ENCODE measurements at places on chromosomes 12 and 14.

DNA sequence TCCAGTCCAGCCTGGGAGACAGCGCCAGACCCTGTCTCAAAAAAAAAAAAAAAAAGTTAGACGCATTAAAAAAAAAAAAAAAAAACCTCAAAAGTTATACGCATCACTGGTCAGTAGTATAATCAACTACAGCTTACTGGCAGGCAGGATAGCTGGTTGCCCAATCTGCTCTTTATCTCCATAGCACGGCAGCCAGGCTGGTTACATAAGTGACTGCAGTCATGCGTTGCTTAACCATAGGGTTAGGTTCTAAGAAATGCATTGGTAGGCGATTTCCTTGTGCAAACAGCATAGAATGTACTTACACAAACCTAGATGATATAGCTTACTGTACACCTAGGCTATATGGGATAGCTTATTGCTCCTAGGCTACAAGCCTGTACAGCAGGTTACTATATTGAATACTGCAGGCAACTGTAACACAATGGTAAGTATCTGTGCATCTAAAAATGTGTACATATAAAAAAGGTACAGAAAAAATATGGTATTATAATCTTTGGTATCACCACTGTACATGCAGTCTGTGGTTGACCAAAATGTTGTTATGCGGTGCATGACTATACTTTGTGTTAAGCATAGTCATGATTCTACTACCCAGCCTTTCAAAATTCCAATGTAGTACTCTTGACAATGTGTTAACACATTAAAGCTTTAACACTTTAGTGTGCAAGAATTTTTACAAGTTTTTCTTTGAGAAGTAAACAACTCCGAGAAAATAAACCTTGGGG lies 8.1 kb downstream of the L2HGDH start:
- no peak for DNase-seq

DNA sequence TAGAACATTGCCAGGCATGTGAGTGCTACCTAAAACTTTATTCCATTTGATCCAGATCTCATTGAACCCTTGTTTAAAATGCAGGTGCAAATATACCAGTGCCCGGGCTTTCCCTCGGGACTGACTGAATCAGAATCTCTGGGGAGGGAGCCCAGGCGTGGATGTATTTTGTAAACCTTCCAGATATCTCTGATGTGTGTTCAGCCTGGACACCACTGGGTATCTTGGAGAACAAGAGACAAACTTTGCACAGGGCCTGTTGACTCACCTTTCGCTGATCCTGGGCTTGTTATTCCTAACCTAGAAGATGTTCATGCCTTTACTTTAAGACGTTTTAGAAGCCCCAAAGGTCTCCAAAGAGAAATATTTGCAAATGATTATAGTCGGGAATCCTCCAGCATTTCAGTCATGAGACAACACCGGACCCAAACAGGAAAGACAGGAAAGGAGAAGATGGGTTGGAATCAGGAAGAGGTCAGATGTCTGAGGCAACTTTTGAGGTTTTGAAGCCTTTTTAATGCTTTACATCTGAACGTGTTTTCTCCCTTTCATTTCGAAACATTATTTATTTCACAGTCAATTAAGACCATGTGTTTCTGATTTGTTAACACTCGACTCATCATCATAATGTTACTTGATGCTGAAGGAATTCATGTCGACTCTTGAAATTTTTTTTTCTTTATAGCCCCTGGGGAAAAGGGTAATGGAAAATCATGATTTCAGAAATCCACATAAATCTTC lies 118.6 kb downstream of the PLXNC1 start:
- no peak for DNase-seq

GRCh38 chr12:42556917-42557316 lies 32.6 kb downstream of the PRICKLE1 start:
- DNase-seq: no peak

GRCh38 chr12:120183211-120183631 lies 11.3 kb downstream of the GCN1 start:
- DNase-seq: no peak

DNA sequence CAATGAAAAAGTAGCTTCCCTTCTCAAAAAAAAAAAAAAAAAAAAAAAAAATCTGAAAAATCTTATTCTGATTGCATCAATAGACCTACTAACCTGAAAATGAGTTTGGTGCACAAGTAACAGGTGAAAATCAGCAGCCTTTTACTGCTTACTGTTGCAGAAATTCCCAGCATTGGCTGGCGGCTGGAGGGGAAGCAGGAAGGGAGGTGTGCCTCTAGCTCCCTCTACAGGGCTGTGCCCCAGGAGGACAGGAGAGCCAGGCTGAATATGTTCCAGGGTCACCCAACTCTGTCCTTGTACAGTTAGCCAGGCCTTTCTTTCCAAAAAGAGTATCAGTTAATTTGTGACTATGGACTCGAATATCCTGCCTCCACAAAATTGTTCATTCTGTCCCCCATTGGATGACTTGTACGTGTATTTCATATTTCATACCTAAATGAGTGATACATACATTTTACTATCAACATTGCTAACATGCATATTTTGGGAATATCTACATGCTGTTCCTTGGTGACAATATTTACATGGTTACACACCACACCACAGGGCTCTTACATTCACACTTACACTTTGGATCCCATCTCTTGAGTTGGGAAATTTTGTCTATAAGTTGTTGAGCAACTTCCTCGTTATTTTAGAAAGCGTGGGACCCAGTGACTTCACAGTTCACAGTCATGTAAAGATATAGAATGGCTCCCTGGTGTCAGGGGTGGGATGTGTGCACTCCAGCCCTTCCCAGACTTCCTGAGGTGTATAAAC lies 124.8 kb downstream of the SAMD4A start:
- peak; percentile 81 for DNase-seq

DNA sequence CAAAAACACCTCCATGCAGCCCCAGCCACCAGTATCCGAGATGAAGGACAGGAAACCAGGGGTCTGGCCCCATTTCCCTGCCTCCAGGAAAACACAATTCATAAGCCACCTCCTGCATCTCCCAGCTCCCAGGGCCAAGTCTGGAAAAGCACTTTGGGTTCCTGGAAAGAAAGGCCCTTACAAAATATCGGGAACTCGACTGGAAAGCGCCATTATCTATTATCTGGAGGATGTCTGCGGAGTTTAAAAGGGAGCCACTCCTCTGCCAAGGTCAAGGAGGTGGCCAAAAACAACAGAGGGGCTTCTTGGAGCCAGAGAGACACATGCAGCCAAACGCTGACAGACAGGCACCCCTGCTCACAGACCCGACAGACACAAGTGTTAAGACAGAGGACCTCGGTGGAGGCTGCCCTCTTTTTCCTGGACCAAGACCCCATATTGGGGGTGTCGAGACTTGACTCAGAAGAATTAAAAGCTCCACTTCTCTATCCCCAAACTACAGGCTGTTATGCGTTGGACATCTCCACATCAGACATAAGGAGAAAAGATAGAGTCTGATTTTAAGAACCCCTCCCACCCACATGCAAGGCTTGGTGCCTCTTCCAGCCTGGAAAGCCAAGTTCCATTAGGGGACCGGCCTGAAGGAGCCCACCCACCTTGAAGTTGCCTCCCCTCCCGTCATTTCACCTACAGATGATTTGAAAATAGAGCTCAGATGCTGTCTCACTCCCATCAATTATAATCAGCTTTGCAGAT lies 9.6 kb downstream of the ACTN1 start:
- no peak for DNase-seq

- DNase-seq: no peak
Measured at GRCh38 chr12:106018286-106018685, 120.5 kb downstream of the NUAK1 start.

- DNase-seq: peak; percentile 84
Measured at GRCh38 chr14:24307575-24308341, at the start of gene CIDEB. Gene CIDEB, minus strand, starts transcription at chr14:24307977. Its CDS starts 119 bp downstream, at chr14:24307858.

DNA sequence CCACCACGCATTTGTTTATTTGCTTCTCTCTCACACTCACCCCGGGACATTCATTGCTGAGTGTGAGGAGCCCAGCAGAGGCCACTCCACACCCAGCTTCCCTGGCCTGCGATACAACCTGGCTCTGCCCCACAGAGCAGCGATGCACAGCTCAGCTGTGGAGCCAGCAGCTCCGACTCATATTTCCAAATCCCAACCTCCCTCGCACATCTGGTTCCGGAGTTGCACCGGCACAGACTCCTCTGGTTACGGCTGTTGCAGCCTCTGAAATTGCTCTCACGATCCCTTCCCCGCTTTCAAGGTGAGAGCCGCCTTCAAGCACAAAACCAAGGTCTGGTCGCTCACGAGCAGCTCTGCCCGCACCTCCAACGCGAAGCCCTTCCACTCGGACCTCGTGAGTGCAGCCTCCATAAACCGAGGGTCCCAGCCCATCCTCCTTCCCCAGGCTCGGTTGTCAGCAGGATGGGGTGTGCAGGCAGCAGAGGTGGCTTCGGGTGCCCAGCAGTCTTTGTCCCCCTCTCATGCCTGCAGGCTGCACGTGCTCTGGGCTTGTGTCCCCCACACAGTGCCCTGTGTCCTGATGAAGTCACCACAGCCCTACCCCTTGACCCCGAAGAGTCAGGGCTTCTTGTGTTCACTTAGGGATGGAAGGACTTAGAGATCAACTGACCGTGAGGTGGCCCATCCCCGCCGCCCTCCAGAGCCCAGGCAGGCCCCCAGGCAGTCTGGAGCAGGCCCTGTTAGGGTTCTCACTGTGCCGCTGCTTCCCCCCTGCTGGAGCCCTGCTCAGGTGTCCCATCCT lies 184.3 kb downstream of the ADGRD1 start:
- no peak for DNase-seq

DNA sequence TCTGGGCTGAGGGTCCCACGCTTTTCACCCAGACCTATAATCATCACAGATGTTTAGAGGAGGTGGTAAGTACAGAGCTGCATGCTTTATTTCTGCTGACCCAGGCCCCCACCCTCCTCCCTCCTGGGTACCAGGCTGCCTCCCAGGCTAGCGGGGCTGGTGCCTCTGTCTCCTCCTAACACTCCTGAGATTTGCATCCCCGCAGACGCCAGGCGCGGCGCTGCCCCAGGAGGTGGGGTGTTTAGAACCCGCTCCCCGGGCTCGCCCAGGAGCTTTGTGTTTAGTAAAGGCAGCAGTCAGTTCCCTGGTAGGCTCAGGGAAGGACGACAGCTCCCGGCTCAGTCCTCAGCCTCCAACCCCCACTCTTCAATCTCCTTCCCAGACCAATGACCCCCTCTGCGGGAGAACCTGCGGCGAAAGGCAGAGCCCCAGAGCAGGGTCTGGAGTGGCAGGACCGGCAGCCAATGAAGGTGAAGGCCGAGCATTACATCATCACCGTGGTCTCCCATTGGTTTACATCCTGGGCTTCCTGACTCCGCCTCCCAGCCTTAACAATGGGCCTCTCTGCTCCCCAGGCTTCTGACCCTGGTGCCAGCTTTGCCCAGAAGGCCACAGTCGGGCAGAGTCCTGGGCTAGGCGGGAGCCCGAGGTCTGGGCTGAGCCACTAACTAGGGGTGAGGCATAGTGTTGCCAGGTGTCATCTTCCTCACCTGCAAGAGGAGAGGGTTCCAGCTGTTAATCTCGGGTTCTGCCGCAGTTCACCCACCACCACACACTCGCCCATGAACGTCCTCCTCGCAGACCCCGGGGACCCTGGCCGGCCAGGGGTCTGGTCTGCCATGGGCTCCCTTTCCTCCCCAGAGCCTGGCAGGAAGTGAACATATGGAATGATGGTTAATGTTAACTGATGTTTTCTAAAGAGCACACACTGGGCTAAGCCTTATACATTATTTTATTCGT lies 57.5 kb downstream of the CALM1 start:
- DNase-seq: peak; percentile 63

DNA sequence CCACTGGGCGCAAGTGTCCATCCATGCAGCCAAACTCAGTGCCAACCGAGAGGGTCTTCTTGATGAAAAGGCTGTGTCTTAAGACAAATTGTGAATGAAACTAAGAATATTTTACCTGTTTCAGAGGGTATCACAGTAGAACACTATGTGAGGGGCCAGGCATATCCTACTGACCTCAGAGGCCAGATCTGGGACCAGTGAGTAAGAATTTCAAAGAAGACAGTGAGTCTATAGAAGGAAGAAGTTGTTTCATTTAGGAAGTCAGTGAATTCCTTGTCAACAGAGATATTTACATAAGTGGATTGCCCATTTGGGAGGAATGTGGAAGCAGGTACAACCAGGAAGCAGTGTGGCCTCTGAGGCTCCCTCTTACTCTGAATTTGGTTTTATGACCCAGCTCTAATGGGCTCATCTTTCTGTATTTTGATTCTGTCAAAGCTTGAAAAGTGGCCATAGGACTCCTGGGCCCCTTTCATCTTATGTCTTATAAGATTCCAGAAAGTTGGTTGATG lies 137.4 kb downstream of the ZNF664 start:
- DNase-seq: no peak

DNA sequence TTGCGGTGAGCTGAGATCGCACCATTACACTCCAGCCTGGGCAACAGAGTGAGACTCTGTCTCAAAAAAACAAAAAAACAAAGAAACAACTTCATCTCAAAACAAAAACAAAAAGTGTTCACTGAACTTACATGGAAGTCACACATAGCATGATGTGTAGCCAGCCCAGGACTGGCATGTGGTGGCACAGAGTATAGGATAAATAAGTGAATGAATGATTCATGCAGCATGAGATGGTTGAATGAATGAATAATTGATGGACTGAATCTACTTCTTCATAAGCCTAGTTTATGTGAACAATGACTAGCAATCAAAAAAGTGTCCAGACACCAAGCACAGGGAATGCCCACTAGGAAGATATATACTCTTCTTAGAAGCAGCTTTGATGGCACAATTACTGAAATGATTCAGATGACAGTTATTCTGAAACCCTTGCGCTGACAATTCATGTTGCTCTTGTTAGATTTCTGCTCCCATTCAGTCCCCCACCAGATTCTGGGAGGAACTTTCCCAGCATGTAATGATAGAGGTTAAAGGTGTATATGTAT lies 31.6 kb upstream of the SERPINA6 start:
- DNase-seq: no peak

GRCh38 chr14:42872786-42873185 lies 1266.1 kb downstream of the LRFN5 start:
- DNase-seq: no peak

DNA sequence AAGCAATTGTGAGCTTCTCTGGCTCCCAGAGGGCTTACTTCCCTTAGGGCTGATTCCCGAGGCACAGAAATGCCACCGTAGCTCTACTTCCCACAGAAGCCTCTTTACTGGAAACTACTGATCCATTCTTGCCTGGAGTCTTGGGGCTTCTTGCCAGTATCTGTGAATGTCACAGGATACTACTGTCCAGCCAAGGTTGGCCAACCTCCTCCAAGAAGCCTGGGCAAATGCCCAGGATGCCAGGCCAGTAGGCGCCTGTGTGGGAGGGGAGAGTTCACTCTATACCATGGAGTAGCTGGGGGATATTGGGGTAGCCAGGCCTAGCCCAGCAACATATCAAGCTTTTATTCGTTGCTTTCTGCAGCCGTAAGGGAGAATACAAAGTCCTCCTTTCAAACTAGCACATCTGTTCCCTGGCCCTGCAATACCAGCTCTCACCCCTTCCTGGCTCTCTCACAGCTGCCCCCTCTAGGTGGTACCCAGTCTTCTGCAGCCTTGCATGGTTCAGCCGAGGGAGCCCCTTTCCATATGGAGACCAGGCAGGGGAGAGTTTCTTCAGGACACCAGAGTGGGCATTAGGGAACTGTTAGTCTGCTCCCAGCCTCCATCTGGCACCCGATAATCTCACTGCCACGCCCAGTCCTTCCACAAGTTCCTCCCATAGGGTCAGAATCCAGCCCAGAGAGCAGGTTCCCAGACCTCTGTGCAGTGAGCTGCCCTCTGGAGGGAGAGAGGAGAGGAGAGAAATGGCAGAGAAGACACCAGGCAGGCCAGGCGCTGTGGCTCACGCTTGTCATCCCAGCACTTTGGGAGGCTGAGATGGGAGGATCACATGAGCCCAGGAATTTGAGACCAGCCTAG lies 24.3 kb upstream of the PLEK2 start:
- DNase-seq: no peak
